ENCODE measurements at places on chromosomes 12 and 14.
A peak's percentile ranks its signal among the peaks of the same experiment; 100 is the strongest.

GRCh38 chr12:114700392-114701103, 16.6 kb upstream of the TBX3 start:
- DNase-seq = no peak

- DNase-seq = no peak
Measured at GRCh38 chr14:52352061-52352491, 38.0 kb downstream of the PTGER2 start.

DNA sequence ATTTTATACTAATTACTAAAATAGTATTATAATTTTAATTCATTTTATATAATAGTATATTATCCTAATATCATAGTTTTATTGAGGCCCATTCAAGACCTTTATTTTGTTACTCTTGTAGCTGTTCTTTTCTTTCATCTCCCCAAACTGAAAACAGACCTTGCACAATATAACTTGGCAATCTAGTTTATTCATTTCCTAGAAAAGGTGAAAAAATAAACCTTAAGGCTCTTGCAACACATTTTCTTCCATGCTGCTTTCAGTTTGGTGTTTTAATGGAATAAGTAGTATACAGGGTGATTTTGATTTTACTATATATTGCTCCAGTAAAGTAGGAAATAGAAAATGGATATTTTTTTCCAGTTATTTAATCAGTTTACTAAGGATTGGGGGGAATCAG, 174.0 kb downstream of the SLC2A13 start:
- DNase-seq = no peak

DNA sequence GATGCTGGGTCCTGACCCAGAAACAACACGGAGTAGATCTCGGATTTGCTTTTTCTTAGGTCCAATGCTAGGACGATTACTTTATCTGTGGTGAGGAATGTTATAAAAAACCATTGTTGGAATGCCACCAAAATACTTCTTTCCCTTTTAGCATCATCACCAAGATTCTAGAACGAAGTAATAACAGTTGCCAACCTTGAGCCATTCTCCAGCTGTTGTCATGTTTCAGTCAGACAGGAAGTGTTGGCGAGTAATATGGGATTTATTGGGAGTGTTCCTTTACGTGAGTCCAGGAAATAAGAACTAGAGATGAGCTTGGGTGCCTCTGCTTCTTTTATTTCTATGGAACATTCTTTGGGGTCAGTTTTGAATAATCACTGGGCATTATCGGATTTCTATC, 892.9 kb downstream of the DIO2 start:
- no peak for DNase-seq

- DNase-seq = peak; percentile 66
Measured at GRCh38 chr12:11705010-11705409, 55.5 kb downstream of the ETV6 start.

GRCh38 chr14:65469903-65470302, 57.4 kb downstream of the FUT8 start:
- DNase-seq = no peak

- no peak for DNase-seq
Measured at GRCh38 chr14:96821501-96821900, 24.3 kb downstream of the VRK1 start.

DNA sequence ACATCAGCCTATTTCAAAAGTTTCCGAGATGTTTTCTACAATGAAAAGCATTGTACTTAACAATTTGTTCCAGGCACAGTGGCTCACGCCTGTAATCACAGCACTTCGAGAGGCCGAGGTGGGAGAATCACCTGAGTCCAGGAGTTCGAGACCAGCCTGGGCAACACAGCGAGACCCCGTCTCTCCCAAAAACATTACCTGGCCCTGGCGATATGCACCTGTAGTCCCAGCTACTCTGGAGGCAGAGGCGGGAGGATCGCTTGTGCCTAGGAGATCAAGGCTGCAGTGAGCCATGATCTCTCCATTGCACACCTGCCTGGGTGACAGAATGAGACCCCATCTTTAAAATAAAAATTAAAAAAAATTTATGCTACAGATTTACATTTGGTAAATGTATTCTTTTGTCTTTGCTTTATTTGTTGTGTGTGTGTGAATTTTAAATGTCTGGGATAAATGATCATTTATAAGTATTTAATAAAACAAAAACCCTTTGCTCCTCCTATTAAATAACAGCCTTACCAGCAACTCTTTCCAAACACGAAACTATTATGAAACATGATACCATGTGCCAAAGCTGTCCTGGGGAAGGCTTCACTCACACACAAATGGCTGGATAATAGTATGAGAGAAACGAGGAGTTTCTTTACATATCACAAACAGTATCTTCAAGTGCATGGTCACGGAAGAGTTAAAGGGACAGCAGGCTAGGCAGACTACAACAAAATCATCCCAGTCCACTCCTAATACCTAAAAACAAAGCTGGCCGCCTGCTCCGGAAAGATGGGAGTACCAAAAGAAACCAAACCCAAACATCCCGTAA, 1.1 kb downstream of the ATXN3 start:
- no peak for DNase-seq

DNA sequence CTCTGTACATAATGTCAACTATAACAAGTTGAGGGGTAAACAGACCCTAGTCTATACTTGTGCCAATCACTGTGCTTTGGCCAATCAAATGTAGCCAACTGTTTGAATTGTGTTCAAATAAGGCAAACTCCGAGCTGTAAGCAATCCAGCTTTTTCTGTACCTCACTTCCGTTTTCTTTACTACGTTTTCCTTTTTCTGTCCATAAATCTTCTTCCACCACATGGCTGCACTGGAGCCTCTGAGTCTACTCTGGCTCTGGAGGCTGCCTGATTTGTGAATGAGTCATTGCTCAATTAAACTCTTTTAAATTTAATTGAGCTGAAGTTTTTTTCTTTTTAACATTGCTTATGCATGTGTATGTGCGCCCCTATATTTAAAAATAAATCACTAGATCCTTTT, 29.7 kb downstream of the CLEC1A start:
- peak; percentile 39 for DNase-seq

GRCh38 chr12:92393504-92393903, 247.9 kb upstream of the BTG1 start:
- no peak for DNase-seq

DNA sequence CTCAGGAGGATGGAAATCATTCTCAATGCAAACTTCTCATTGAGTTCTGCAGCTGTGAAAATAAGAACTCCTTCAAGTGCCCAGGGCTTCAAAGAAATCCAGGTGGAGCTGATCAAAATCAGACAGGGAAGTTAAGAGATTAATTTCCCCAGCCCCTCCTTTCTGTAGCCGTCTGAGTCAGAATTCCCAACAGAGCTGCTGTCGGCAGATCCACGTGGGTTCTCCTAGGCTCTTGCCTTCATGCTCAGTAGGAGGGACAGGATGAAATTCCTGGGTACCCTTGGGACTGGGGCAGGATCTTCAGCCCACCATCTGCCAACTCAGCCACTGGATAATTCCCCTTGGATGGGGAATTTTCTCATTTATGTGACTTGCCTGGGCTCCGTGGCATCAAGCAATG, 13.3 kb downstream of the TGFB3 start:
- no peak for DNase-seq
